ENCODE measurements at places on chromosomes 5 and 9.

DNA sequence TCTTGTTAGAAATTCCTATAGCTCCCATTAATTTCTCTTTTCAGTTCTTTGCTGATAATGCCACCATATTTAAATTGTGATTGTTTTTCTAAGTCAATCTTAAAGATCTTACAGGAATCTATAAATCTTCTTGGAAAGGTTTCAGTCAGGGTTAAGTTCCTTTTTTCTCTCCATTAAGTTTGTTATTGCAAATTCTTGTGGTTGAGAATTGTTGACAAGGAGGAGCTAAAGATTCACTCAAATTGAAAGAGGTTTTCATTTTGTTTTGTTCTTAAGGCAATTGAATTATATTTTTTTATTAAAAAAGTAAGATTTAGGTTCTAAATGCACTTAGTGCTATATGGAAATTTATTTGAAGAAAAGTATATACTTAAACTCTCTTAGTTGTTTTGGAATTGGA lies 213.4 kb downstream of the PRR16 start:
- H3K4me1 ChIP-seq = no peaks in the 10 kb centered on the region
- H3K36me3 ChIP-seq = no peaks in the 10 kb centered on the region
- no peak overlapping the region for H3K4me3 ChIP-seq

- no peak overlapping the region for H3K4me3 ChIP-seq
- peaks cover 3% of the 10 kb centered on the region for H3K27me3 ChIP-seq
- H3K36me3 ChIP-seq = no peaks in the 10 kb centered on the region
- peaks cover 22% of the 10 kb centered on the region for H3K4me1 ChIP-seq
- no peak for DNase-seq
Observed at GRCh38 chr9:97505845-97506244, 4.4 kb downstream of the TMOD1 start.

DNA sequence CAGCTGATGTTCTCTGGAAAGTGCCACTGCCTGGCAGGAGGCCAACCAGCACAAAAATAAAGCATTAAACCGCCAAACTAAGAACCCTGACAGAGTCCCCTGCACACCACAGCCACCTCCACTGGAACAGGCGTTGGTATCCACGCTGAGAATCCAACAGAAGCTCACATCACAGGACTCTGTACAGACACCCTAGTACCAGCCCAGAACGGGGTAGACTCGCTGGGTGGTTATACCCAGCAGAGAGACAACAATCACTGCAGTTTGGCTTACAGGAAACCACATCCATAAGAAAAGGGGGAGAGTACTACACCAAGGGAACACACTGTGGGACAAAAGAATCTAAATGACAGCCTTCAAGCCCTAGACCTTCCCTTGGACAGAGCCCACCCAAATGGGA lies 15.0 kb upstream of the POU5F2 start:
- no peak overlapping the region for H3K4me3 ChIP-seq
- H3K27me3 ChIP-seq = no peaks in the 10 kb centered on the region
- no peak for DNase-seq
- H3K36me3 ChIP-seq = peaks cover 24% of the 10 kb centered on the region

GRCh38 chr5:35683466-35683865 lies 65.8 kb downstream of the SPEF2 start:
- DNase-seq = no peak
- no peak overlapping the region for H3K27ac ChIP-seq
- no peaks in the 10 kb centered on the region for H3K36me3 ChIP-seq
- H3K4me1 ChIP-seq = peaks cover 12% of the 10 kb centered on the region
- no peaks in the 10 kb centered on the region for H3K27me3 ChIP-seq

DNA sequence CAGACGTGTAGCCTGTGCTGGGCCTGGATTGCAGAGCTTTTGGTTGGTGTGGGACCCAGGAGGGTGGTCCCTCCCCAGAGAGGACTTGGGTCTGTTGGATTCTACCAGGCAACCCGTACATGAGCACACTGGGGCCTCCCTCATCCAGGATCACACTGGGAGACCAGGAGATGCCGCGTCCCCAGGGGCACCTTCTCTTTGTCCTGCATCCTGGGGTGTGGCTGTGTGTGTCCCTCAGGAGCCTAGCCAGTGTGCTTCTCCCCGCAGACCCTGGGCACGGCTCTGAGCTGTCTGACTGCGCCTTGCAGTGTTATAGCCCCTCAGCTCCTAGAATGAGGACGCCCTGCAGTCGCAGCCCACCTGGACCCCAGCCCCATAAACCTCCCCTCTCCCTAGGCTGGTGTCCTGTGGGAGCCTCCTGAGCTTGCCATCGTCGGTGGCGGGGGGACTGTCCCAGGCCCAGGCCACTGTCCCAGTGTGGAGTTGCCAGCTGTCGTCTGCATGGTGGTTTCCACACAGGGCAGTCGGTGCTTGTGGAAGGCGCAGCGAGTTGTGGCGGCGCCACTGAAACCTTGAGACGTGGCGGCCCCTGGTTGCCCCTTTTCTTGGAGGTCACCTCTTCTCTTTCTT lies 27.6 kb downstream of the CEP72 start:
- H3K4me1 ChIP-seq = no peaks in the 10 kb centered on the region
- H3K27ac ChIP-seq = no peak overlapping the region
- no peak overlapping the region for H3K4me3 ChIP-seq
- peaks cover 10% of the 10 kb centered on the region for H3K36me3 ChIP-seq
- H3K27me3 ChIP-seq = no peaks in the 10 kb centered on the region
- DNase-seq = no peak

DNA sequence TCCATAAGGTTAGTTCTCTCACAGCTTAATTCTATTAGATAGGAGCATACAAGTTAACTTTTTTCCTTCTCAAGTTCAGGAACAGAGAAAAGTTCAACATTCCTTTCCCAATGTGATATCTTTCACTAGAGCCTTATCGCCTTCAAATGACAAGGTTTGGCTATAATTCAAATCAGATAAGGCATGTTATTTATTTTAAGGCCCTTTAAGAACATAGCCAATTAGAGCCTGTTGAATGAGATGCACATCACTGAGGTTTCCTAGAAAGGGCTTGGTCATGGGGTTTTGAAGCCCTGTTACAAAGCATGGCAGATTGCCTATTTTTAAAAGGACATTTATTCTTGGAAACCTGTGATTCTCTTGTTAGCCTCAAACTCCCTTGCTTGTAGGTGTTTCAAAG lies 123.4 kb downstream of the BASP1 start:
- H3K4me1 ChIP-seq = no peaks in the 10 kb centered on the region
- H3K36me3 ChIP-seq = no peaks in the 10 kb centered on the region
- DNase-seq = no peak
- H3K4me3 ChIP-seq = no peak overlapping the region
- H3K27ac ChIP-seq = no peak overlapping the region
- no peaks in the 10 kb centered on the region for H3K27me3 ChIP-seq

GRCh38 chr5:176866707-176867310 lies 32.3 kb downstream of the HK3 start:
- peaks cover 3% of the 10 kb centered on the region for H3K36me3 ChIP-seq
- no peak overlapping the region for H3K4me3 ChIP-seq
- no peak overlapping the region for H3K27ac ChIP-seq
- H3K4me1 ChIP-seq = peaks cover 5% of the 10 kb centered on the region

DNA sequence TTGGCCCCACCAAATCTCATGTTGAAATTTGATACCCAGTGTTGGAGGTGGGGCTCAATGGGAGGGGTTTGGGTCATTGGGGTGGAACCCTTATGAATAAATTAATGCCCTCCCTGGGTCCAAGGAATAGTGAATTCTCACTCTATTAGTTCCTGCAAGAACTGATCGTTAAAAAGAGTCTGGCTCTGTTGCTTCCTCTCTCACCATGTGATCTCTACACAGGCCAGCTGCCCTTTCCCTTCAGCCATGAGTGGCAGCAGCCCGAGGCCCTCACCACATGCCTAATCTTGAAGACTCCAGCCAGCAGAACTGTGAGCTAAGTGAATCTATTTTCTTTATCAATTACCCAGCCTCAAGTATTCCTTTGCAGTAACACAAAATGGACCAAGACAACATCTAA lies 106.0 kb downstream of the CAAP1 start:
- no peaks in the 10 kb centered on the region for H3K4me1 ChIP-seq
- H3K27ac ChIP-seq = no peak overlapping the region
- H3K36me3 ChIP-seq = no peaks in the 10 kb centered on the region
- H3K4me3 ChIP-seq = no peak overlapping the region

GRCh38 chr5:81633471-81633870 lies 117.4 kb downstream of the SSBP2 start:
- no peak for DNase-seq
- no peaks in the 10 kb centered on the region for H3K27me3 ChIP-seq
- H3K36me3 ChIP-seq = peaks cover 4% of the 10 kb centered on the region
- H3K4me1 ChIP-seq = peaks cover 7% of the 10 kb centered on the region

DNA sequence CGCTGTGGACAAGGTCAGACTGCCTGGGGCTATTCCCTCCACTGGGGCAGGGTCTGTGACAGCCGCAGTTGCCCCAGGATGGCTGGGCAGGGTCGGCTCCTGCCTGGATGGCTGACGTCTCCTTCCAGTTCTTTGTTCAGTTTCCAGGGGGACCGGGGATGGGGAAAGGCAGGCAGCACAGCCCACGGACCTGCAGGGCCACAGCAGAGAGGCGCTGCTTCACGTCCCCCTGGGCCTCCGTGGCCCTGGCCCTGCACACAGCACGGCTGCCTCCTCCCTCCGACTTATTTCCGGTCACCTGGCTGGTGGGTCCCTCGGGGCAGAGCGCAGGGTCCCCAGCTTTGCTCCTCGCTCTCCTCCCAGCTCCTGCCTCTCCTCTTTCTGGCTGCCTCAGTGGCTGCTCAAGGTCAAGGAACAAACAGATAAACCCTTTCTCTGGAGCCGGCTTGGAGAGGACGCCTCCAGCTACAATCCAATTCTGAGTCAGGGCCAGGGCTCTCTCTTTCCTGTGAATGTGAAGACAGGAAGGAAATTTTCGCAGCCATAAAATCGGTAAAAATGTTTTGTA lies 169.7 kb downstream of the C9orf50 start:
- DNase-seq = no peak
- no peaks in the 10 kb centered on the region for H3K27me3 ChIP-seq

- H3K27ac ChIP-seq = no peak overlapping the region
- DNase-seq = no peak
- no peaks in the 10 kb centered on the region for H3K4me1 ChIP-seq
- H3K36me3 ChIP-seq = no peaks in the 10 kb centered on the region
Observed at GRCh38 chr5:108028412-108028811, 353.5 kb downstream of the FBXL17 start.

DNA sequence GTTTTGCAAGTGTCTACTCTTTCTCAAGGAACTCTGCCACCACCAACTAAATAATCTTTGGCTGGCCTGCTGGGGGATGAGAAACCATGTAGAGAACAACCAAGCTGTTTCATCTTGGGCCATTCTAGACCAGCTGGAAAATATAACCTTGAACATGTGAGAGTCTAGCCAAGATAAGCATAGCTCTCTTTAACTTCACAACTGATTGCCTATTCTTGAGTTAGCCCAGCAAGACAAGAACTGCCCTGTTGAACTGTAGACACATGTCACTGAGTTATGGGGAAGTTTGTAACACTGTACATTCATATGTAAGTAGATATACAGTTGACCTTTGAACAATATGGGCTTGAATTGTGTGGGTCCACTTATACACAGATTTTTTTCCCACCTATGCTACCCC lies 44.4 kb downstream of the NUP155 start:
- no peak overlapping the region for H3K4me3 ChIP-seq
- H3K27me3 ChIP-seq = no peaks in the 10 kb centered on the region
- no peak overlapping the region for H3K27ac ChIP-seq
- DNase-seq = no peak

GRCh38 chr5:72767289-72768010 lies 49.0 kb upstream of the TNPO1 start:
- H3K27me3 ChIP-seq = no peaks in the 10 kb centered on the region
- H3K4me1 ChIP-seq = no peaks in the 10 kb centered on the region
- no peak overlapping the region for H3K4me3 ChIP-seq
- H3K36me3 ChIP-seq = no peaks in the 10 kb centered on the region

DNA sequence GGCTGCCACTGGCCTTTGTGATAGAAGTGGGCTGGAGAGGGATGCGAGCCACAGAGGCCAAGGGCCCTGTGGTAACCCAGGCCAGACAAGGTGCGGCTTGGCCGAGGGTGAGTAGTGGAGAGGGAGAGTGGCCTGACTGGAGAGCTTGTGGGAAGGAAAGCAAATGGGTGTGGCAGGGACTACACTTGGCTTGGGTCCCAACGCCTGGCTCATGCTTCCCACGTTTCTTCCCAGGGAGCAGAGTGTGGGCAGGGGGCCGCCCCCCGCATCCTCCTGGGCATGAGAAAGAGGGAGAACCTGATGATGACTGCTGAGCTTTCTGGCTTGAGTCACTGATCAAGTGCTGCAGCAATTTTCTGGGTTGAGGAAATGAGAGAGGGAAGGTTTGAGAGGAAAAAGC lies 95.7 kb downstream of the ANKH start:
- H3K4me1 ChIP-seq = peaks cover 11% of the 10 kb centered on the region
- no peak overlapping the region for H3K27ac ChIP-seq
- no peak overlapping the region for H3K4me3 ChIP-seq
- H3K36me3 ChIP-seq = no peaks in the 10 kb centered on the region
- H3K27me3 ChIP-seq = no peaks in the 10 kb centered on the region
- no peak for DNase-seq

- H3K4me1 ChIP-seq = no peaks in the 10 kb centered on the region
- no peak overlapping the region for H3K4me3 ChIP-seq
- no peak for DNase-seq
- H3K36me3 ChIP-seq = no peaks in the 10 kb centered on the region
- H3K27ac ChIP-seq = no peak overlapping the region
- H3K27me3 ChIP-seq = no peaks in the 10 kb centered on the region
Observed at GRCh38 chr5:31113666-31114350, 79.7 kb upstream of the CDH6 start.

- no peaks in the 10 kb centered on the region for H3K27me3 ChIP-seq
- H3K4me1 ChIP-seq = no peaks in the 10 kb centered on the region
- no peak for DNase-seq
Observed at GRCh38 chr5:127097278-127097677, 24.0 kb upstream of the C5orf63 start.

DNA sequence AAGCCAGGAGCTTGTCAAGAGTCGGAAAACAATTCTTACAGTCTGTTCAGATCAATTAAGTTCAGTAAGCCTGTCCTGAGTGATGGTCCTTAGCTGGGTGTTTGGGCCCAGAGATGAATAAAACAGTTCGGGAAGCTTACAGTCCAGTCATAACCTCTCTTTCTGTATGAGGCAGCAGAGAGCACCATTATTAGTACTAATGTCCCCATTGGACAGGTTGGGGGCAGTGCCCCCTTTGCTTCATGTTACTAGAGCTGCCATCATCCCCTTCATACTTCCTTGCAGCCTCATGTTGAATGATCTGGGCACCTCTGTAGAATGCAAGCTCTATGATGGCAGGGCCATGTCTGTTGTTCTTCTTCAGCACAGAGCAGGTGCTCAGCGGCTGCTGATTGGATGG lies 9.8 kb downstream of the DOCK2 start:
- H3K4me1 ChIP-seq = peaks cover 89% of the 10 kb centered on the region
- no peak overlapping the region for H3K4me3 ChIP-seq
- peaks cover 7% of the 10 kb centered on the region for H3K36me3 ChIP-seq
- no peaks in the 10 kb centered on the region for H3K27me3 ChIP-seq
- no peak for DNase-seq

DNA sequence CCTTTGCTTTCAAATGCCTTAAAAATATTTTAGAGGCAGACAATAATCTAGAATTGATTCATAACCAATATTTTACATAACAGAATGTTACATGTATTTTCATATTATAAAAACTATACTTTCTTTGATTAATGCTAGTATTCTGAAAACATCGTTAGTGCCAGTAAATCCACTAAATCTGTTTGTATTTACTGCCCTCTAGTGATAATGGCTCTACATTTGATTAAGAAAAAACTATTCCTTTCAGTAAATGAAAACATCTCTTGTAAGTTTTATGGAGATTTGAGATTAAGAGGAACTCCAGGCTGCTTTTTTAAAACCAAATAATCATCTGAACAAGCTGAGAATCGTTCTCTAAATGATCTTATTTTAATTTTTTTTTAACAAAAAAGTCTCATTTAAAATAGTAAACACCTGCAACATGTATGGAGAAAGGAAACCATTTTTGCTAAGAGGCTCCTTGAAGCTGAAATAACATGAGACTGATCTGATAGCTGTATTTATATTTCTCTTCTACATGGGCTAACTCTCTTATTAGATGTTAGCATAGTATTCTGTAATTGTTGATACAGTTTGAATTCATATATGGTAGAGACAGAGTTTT lies 424.7 kb downstream of the RAB3C start:
- peaks cover 78% of the 10 kb centered on the region for H3K4me1 ChIP-seq
- DNase-seq = no peak
- no peak overlapping the region for H3K4me3 ChIP-seq
